Renal cortical epithelial cell (primary cell): ENCODE measurements at places on chromosomes 3 and 15. TPM values are rescaled to one million over a fixed set of nuclear protein-coding genes. Genes with fewer than 3 reads are reported as not detected.

The WDR76 gene
- 3.8 and 17.0 TPM in 2 replicates for total RNA-seq

The SLC2A2 gene
- total RNA-seq, result 0.35 and 13.0 TPM in 2 replicates

The C3orf52 gene
- 33.1 and 68.9 TPM in 2 replicates for total RNA-seq

The PLCH1 gene
- total RNA-seq, result 1.7 and 2.8 TPM in 2 replicates

DNA sequence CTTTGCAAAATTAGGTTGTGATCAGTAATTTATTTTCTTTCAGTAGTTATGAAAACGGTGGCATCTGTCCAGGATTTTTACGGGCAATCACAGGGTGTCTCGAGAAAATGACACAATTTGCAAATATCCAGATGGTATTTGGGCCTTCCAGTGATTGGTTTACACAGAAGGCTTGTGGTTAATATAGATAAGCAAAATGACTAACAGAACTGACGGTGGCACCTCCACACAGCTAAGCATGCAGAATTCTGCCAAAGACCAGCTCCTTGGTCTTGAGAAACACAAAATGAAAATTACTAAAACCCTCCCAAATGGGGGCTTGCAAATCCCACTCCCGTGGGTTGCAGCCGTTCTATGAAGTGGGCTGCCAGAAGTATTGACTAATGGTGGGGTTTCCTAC lies 5.5 kb downstream of the ARHGEF3 start:
- no peak for DNase-seq

DNA sequence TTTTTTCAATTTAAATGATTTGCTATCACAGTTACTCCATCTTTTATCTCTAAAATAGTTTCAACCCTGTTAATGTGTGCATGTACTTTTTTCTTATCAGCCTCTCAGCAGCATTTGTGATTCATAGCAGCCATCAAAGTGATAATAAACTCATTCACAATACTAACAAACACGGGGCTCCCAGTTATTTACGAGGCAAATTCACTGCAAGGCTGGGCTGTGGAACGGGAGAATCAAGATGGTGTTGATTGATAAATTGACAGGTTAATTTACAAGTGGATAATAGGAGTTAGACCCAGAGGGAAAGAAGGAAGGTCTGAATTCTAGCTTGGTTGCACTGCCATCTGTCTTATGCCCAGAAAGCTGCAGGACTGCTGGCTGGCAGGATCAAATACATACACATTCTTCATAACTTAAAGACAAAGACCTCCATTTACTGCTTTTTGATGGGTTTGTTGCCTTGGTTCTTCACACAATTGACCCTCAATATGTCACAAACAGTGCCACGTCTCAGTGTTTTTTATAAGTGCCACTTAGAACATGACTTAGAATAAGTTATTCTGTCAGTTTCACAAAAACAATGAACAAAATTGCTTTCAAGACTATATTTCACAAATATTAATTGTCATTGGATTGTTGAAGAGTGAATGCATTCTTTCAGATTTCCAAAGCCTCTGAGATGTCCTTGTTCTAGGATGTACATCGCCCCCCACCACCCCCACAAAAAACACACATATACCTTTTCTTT lies 562.8 kb downstream of the NR2F2 start:
- DNase-seq, result peak; percentile 59

DNA sequence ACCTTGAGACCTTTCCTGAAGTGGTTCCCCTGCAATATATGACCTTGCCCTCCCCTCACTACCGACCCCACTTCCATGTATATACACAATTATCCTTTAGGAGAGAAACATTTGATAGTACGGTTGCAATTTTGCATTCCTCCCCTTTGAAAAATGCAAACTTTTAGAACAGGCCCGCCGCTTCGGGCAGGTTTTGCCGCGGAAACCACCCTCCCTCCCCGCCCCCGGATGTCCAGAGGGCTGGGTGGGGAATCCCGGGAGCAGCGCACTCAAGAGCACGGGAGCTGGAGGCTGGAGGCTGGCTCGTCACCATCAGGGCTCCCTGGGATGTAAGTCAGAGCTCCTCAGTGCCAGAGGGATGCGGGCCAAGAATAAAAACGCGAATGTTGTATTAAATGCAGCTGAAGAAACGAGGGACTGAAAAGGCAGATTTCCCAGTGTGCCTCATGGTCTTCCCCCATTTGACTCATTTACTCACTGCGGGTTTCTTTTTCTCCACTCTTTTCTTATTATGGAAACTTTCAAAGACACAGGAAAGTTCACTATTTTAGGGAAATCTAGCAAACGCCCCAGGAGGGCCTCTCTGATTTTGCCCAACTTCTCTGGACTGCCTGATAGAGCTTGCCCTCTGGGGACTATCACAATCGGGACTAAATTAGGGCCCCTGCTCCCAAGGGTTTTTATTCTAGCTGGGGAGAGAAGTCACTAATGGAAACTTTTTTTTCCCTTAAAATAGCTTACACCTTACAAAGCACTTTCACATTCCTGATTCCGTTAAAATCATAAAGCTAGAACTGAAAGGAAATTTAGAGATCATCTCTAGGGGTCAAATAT lies 2.9 kb upstream of the USP3 start:
- peak; percentile 80 for DNase-seq

- DNase-seq, result peak; percentile 96
Measured at GRCh38 chr3:138594150-138594934, at the start of gene CEP70. Gene CEP70, minus strand, starts transcription at chr3:138594260. Its CDS starts 21,333 bp downstream, at chr3:138572927.

DNA sequence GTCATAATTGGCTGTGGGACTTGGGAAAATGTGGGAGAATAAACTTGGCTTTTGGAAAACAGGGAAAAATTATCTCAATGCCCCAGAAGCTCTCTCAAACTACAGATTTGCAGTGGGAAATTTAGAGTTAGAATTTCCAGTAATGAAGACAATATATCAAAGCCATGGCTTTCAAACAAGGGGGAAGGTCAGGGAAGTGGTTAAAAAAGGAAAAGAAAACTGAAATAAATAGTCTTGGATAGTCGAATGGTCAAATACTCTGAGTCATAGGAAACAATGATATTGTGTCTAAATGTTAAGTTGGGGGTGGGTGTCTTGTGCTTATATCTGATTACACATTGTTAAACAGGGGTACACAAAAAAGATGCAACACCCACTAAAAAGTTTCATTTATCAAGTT lies 272.4 kb upstream of the COL8A1 start:
- DNase-seq, result peak; percentile 2

- no peak for DNase-seq
Measured at GRCh38 chr3:169308654-169309250, 354.8 kb downstream of the MECOM start.

- DNase-seq, result no peak
Measured at GRCh38 chr15:38810686-38811085, 246.1 kb upstream of the RASGRP1 start.

- no peak for DNase-seq
Measured at GRCh38 chr3:150602426-150603152, 532 bp upstream of the SELENOT start.

DNA sequence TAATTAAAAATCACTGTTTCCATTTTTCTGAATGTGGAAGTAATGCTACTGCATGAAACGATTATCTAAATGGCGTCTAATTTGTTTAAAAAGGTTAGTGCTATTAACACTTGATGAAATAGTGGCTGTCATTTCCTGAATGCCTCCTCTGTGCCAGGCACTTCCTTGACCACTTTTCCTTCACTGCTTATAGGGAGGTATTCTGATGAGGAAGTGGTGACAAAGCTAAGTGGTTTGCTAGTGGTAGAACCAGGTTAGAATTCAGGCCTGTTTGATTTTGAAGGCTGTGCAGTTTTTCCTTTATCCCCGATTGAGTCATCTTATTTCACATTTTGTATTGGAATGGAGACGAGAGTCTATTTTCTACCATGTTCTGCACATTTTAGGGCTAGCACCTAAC lies 119.0 kb downstream of the USP13 start:
- DNase-seq, result peak; percentile 30

DNA sequence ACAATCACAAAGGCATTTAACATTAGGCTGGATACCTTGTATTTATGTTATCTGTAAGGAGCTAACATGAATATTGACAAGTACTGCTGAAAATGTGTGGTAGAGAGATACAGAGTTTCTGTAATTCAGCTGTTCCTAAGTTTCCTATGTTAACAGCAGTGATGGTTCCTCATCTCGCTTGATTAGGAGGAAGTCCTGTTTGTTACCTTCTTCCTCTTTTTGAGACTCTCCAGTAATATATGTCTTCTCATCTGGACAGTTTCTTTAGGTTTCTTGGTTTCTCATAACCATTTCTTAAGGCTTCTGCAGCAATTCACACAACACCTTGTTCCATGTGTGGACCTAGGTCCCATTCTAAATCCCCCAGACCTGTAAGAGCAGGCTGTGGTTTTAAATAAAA lies 11.4 kb upstream of the PEX5L start:
- DNase-seq, result no peak

- DNase-seq, result no peak
Measured at GRCh38 chr3:168427835-168428475, 332.2 kb upstream of the GOLIM4 start.

- DNase-seq, result no peak
Measured at GRCh38 chr3:72169561-72170472, 384.9 kb upstream of the PROK2 start.

- no peak for DNase-seq
Measured at GRCh38 chr3:127425505-127426443, 137.9 kb upstream of the PRR20G start.

DNA sequence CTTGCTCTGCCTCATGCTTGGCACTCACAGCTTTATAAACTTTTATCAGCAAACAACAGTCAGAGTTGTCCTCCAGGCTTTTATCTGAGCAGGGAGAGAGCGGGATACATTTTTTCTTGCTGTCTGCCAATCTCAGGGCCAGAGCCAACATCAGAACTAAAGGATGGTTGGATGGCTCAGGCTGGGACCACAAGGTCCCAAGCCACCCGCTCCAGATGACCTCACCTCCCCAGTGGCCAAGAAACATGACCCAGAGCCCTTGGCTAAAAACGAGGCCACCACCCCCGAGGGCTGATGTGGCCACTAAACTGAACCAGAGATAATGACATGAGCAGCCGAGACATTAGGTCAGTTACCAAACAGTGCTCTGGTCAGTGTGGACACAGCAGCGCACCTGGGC lies 18.8 kb upstream of the SPATA12 start:
- DNase-seq, result no peak

DNA sequence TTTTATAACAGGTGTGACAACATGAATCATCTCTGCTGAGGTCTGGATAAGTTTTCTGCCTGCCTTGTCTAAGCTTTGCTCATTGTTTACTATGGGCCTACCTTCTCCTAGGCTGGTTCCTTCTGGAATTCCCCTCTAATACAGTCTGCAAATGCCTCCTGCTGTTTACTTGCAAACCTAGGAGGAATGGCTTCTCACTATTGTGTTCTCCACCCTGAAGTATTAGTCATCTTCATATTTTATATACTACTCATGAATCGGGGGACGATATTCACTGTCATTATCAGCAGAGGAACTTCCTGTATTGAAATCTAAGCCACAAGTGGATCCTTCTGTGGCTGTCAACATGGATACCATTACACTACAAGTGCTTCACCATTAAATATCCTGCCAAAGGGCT lies 154.8 kb downstream of the PLCL2 start:
- peak; percentile 94 for DNase-seq

- DNase-seq, result peak; percentile 72
Measured at GRCh38 chr3:36700537-36701248, 63.7 kb downstream of the DCLK3 start.
